ENCODE measurements at places on chromosomes 16 and 17. TPM values are rescaled to one million over a fixed set of nuclear protein-coding genes. Genes with fewer than 3 reads are reported as not detected.

Gene TBX2
- total RNA-seq, result 6.9 TPM

Gene QRICH2
- total RNA-seq, result 1.3 TPM

Gene TMEM100
- not detected for total RNA-seq

Gene UMOD
- total RNA-seq, result not detected

Gene HSD17B1
- total RNA-seq, result 1.8 TPM

Gene ITPRIPL2
- total RNA-seq, result 17.6 TPM

Gene PRKCB
- total RNA-seq, result 0.18 TPM

Gene CDH11
- 0.41 TPM for total RNA-seq

Gene SPATA22
- total RNA-seq, result not detected

Gene TEKT5
- total RNA-seq, result not detected

Data from A549 treated with Mapracorat at 1 μM for 4 hours (cell line).